NCI-H446 treated with DMSO at 0.1 percent for 48 hours (cell line): ENCODE measurements at places on chromosomes 16 and 17.

DNA sequence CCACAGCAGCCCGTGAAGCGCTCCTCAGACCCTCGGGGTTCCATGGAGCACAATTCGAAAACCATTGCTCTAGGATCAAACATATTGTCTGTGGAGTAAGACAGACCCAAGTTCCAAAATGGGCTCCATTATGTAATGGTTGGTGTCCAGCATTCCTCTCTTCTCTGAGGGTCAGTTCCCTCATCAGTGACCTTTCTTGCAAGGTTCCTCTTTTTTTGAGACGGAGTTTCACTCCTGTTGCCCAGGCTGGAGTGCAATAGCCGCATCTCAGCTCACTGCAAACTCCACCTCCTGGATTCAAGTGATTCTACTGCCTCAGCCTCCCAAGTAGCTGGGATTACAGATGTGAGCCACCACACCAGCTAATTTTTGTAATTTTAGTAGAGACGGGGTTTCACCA, 28.4 kb downstream of the PLXDC1 start:
- no peak for DNase-seq

DNA sequence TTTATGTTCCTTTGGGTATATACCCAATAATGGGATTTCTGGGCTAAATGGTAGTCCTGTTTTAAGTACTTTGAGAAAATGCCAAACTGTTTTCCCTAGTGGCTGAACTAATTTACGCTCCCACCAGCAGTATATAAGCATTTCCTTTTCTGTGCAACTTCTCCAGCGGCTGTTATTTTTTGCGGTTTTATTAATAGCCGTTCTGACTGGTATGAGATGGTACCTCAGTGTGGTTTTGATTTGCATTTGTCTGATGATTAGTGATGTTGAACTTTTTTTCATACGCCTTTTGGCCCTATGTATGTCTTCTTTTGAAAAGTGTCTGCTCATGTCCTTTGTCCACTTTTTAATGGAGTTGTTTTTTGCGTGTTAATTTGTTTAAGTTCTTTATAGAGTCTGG, 25.8 kb upstream of the TEKT1 start:
- DNase-seq = no peak

GRCh38 chr17:35817196-35817595, 7.9 kb downstream of the TAF15 start:
- no peak for DNase-seq

DNA sequence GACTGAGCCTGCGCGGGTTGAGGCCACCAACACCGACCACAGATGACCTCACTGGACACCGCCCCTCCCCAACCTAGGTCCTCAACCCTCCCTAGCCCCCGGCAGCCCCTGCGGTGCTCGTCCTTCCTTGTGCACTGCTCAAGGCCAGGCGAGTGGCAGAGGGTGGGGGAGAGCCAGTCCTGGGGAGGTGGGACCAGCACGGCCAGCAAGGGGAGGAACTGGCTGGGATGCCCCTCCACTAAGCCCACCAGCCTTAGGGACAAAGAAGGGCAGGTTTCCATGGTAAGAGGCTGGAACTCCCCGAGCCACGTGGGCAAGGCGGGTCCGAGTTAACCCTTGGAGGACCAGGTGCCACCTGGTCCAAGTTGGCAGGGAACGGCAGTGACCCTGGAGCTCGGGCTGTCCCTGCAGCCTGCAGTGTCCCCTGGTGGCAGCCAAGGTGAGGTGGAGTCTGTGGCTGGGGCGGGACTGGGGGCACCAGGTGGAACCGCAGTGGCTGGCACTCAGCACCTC, 9.2 kb downstream of the FSCN2 start:
- no peak for DNase-seq

GRCh38 chr16:75379911-75380847, 53.1 kb downstream of the CFDP1 start:
- no peak for DNase-seq
